NCI-H526 treated with DMSO at 0.1 percent for 48 hours (cell line): ENCODE measurements at places on chromosomes 11 and 22.

- DNase-seq = no peak
Measured at GRCh38 chr11:32886180-32886579, 6.4 kb upstream of the QSER1 start.

GRCh38 chr11:621838-622237 lies 2.9 kb downstream of the CDHR5 start:
- DNase-seq = no peak

GRCh38 chr11:77191823-77192495 lies 63.9 kb downstream of the MYO7A start:
- DNase-seq = peak; percentile 88

GRCh38 chr22:27269751-27270543 lies 531.6 kb downstream of the MN1 start:
- no peak for DNase-seq

DNA sequence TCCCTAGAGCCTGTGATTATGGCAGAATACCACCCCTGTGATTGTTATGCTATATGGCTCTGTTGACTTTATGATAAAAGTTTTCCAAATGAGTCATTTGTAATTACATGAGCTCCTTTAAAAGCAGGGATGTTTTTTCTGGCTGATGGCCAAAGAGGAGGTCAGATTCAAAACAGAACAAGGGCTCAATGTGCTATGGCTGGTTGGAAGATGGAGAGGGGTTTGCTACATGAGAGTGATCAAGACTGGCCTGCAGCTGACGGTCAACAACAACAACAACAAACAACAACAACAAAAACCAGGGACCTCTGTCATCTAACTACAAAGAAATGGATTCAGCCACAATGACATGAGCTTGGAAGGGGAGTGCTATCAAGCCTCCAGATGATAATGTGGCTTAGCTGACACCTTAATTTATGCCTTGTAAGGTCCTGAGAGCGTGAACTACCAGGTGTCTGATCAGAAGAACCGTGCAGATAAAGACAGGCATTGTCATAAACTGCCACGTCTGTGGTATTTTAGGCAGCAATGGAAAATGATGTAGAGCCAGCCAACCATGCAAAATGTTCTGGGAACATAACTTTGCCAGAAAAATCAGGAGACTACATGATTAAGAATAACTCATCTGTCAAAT lies 47.2 kb downstream of the PIWIL3 start:
- DNase-seq = no peak
